D341Med (cell line): ENCODE measurements at places on chromosomes 16 and 17.

DNA sequence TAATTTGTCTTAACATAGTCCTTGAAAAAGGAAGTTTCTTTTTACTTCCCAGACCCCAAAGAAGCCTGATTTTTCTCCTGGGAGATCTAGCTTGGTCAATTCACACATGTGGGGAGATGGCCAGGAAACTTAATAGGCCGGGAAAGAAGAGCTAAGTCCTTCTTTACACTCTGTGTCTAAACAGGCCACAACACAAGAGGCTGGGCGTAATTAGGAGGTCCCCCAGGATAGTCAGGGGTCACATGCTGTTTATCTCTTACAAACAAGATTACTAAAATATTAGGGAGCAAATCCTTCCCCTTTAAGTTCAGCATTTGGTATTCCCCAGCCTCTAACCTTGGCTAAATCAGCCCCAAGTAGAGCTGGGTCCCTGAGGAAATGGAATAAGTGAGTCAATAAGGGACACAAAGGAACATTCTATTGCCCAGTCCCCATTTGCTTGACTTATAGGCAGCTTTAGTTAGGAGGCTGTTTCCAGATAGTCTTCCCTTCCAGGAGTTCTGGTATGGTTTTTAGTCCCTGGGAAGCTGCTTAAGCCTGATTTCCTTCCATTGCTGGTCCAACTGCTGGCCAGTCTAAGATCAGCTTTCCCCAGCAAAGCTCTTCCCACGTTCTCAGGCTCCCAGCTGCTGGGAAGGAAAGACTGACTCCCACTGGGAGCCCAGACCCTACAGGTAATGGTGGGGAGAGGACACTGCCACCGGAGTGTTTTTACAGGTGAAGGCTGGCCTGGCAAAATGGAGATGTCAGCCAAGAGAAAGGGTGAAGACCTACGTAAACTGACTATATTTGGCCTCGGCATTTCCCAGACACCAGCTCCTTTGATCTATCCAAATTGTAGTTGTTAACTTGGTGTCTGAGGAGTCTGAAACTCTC is 14.1 kb upstream of the HOXB9 start:
- no peak for DNase-seq

DNA sequence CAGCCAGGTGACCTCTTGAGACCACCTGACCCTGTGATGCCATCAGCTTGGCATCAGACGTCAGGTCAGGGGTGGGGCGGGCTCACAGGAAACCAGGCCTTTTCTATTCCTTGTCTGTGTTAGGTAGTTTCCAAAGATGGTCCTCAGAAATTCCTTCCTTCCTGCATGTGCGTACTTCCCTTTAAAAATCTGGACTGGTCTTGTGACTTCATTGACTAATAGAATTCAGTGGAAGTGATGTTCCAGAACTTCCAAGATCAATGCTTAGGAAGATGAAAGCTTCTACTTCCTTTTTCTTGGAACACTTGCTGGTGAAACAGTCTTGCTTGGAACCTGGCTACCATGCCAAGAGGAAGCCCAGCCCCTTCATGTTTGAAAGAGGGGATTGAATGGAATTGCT is 10.0 kb upstream of the N4BP1 start:
- no peak for DNase-seq

DNA sequence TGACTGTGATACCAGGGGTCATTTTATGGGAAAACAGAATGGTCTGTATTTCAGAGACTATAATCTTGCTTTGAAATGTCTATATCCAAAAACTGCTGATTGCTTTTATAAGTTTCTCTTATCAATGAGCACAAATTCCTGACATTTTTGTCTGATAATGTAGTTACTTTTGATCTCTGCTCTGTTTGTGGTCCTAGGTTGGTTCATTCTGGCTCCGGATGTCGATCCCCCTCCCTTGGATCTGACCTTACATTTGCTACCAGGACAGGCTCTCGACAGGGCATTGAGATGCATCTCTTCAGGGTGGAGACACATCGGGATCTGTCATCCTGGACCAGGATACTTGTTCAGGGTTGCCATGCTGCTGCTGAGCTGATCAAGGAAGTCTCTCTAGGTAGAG is 27.3 kb upstream of the VPS4A start:
- no peak for DNase-seq

DNA sequence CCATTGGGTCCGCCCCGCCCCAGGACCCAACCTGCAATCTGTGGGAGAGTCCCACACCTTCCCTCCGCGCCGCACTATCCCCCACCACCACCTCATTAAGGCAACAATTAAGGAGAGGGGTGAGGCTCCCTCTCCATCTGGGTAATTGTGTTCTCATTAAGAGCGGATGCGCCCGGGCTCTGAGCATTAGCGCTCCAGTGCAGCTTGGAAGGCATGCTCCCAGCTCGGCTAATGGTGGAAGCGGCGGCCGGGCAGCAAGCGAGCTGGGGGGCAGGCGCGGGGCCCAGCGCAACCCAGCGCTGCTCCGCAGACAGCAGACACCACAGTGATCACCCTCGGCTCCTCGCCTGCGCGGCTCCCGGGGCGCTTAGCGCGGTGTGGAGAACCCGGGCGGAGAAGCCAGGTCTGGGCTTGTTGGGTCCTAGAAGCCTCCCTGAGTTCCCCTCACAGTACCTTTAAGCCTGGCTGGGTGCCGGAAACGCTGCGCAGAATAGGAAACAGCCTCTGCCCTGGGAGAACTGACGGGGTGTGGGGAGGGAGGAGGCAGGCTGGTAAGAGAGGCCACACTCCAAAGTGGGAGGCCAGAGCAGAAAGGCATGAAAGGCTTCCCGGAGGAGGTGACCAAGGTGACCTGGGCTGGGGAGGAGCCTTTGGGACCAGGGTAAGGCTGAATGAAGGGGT is 6.4 kb downstream of the CBLN1 start:
- DNase-seq, result no peak

- no peak for DNase-seq
These were observed 100.7 kb upstream of the AXIN2 start for GRCh38 chr17:65662196-65662595.

DNA sequence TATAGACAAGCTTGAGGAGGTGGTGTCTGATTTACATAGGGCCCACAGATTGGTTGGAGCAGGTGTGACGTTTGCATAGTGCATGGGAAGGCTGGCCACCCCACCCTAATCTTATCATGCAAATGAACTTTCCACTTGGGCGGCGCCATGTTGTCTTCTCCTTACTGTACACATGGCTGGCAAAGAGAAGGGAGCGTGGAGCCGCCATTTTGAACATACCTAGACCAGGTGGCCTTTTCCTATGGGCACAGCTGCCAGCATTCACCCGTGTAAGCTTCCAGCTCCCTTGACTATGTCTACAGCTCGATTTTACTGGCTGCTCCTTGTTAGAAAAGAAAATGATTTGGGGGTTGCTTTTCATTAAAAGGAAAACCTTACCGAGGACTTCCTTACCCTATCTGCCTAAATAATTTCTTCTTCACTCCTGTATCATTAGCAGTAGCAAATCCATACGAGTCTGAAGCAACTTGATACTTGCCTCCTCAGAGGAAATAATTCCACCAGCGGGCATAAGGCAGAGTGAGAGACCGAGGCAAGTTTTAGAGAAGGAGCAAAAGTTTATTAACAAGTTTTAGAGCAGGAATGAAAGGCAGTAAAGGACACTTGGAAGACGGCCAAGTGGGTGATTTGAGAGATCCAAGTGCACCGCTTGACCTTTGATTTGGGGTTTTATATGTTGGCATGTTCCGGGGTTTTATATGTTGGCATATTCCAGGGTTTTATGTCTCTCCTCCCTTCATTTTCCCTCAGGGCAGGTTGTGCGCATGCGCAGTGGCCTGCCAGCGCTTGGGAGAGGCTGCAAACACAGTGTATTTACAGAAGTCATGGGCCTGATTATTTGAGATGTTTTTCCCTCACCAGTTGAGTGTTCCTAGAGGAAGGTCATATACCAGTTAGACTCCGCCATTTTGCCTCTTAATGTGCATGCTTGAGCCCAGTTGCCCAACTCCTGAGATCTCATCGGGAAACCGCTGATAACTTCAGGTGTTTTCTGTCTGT is 65.7 kb downstream of the MARF1 start:
- DNase-seq, result no peak

GRCh38 chr16:66308096-66308495 is 58.4 kb upstream of the CDH5 start:
- DNase-seq, result no peak

DNA sequence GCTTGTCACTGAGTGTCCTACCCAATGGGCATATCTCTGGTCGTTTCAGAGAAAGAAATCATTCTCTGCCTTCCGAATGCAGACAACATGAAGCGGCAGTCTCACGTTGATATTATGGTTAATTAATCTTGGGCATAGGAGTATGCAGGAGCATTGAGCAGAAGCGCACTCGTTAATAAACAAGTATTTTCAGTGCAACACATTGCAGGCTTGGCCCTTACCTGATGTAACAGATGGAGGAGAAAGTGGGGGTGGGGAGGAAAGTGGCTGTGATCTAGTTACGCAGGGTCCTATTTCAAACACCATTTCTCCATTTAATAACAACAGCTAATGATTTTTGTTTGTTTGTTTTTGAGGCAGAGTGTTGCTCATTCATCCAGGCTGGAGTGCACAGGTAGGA is 414.0 kb upstream of the RBFOX1 start:
- no peak for DNase-seq

DNA sequence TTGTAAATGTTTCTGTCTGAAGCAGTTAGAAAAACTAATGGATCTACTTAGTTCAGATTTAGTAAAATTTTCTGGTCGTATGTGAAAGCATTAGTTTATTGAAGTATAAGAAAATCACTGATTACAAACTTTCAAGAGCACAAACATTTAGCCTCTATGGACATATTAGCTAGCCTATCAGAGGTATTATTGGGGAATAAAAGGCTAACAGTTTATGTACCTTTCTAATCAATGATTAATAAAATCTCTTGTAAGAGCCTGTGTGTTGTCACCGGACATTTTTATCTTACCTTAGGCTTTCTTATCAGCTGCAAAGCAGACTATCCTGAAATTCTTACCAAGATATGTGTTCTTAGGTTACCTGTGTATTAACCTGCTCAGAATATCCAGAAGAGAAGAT is 21.2 kb downstream of the ZPBP2 start:
- no peak for DNase-seq

- no peak for DNase-seq
These were observed 335.7 kb downstream of the GRIN2A start for GRCh38 chr16:9846362-9847099.

- DNase-seq, result no peak
These were observed 15.0 kb upstream of the RGS9 start for GRCh38 chr17:65121916-65122806.

DNA sequence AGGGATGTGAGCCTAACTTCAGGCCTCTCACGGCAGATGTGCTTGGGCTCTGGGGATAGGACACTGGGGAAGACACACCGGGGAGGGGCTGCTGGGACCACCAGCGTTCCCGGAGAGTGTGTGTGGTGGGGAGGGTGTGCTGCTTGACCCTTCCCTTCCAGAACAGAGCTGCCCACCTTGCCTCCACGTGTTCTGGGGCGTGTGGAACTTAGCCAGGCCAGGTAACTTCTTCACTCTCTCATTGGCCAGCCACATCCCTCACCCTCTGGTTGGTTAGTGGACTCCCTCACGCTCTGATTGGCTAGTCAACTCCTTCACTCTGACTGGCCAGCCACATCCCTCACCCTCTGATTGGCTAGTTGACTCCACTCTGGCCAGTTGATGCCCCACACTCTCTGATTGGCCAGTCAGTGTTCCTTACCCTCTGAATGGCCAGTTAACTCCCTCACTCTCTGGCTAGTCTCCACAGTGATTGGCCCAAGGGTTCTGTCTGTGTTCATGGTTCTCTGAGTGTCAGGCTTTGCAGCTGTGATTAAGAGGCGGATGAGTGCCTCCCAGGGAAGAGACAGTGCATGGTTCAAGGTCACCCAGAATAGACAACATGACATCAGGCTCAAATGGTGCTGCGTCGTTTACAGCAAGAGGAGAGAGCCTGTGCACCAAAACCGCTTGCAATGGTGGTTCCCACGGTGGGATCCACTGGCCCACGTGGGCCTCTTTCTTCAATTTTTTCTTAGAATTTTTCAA is 10.0 kb downstream of the TMEM235 start:
- DNase-seq, result no peak

DNA sequence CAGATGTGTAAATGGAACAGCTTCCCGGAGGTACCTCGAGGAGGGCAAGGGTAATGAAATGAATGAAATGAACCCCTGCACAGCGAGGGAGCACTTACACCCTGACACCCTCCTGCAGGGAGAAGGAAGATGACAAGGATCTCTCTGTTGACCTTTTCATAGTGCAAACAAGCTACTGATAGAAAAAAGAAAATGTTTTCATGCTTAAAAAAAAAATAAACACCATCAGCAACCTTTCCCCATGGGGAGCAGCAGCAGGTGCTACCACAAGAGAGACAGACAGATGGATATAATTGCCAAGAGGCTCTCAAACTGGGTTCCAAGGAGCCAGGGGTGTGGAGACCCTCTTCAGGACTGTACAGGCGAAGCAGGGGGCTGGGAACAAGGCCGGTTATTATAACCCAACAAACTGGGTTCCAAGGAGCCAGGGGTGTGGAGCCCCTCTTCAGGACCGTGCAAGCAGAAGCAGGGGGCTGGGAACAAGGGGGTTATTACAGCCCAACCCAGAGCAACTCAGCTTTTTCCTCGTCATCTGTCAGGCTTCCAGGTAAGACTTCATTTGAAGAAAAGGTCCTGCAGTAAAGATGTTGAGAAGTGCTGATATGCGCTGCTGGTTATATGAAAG is 718 bp upstream of the RPH3AL start:
- DNase-seq, result no peak

DNA sequence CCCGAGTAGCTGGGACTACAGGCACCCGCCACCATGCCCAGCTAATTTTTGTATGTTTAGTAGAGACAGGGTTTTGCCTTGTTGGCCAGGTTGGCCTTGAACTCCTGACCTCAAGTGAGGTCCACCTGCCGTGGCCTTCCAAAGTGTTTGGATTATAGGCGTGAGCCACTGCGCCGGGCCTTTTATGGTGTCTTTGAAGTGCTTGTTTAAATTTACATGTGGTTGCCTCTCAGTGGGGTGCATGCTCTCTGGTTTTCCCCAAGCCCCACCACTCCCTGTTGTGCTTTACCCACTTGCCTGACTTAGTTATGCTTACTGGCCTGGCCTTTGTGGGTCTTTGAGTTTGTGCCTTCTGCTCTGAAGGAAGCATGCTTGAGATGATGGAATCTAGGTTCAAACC is 132.0 kb downstream of the PRKCB start:
- no peak for DNase-seq

- no peak for DNase-seq
These were observed 204.9 kb downstream of the LGALS9B start for GRCh38 chr17:20262226-20263114.

- DNase-seq, result no peak
These were observed 583 bp upstream of the CYLD start for GRCh38 chr16:50741225-50741780.

DNA sequence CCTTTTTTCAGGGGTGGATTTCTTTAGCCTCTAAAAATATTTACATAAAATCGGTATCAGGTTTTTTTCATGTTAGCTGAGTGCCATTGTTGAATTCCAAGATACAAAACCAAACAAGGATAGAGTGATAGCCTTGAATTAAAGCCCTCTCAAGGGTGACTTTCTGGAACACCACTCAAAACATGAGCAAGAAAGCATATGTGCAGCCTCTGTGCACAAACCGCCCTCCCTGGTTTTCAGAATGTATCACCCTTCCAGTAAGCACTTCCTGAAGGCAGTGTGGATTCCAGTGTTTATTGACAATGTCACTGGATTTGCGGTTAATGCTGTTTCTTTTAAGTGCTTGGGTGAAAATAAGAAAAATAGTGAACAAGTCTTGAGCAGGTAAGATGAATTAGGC is 597.7 kb downstream of the TMEM114 start:
- no peak for DNase-seq

- no peak for DNase-seq
These were observed 165.9 kb downstream of the CDH13 start for GRCh38 chr16:82792693-82793092.
